ENCODE measurements at places on chromosomes 3 and 15. TPM values are rescaled to one million over a fixed set of nuclear protein-coding genes. Genes with fewer than 3 reads are reported as not detected.

The KIF7 gene
- total RNA-seq, result 12.3 TPM

The VGLL3 gene
- total RNA-seq, result 242 TPM

The CCR4 gene
- total RNA-seq, result not detected

GRCh38 chr3:175713268-175713667 lies 854.1 kb downstream of the NAALADL2 start:
- peak; percentile 10 for DNase-seq

DNA sequence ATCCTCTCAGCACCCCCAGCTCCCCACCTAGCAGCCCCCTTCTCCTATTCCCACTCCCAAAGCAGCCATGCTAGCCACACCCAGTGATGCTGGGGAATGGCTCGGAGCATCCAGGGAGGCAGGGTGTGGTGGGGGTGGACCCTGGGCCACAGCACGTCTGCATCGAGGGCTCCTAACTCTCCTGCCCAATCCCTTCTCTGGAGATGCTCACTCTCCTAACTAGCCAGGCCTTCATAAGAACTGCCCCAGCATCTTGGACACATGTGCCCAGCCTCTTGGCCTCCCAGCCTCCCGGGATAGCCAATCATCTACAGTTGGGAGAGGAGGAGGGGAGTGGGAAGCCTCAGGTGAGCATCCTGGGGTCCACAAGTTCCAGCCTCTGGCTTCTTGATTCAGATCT lies 2.7 kb downstream of the PCBP4 start:
- no peak for DNase-seq

- DNase-seq, result no peak
These were observed 69.9 kb upstream of the GATM start for GRCh38 chr15:45448066-45448915.

All from osteoblast (primary cell).